ENCODE measurements at places on chromosomes 3 and 15.

- no peak for DNase-seq
Observed at GRCh38 chr3:45858809-45859543, 17.1 kb upstream of the LZTFL1 start.

GRCh38 chr3:149368201-149368673 is 9.2 kb downstream of the TM4SF1 start:
- no peak for DNase-seq

GRCh38 chr3:72820415-72820814 is 27.8 kb downstream of the SHQ1 start:
- DNase-seq = no peak

- no peak for DNase-seq
Observed at GRCh38 chr3:171970301-171970788, 69.0 kb upstream of the FNDC3B start.

DNA sequence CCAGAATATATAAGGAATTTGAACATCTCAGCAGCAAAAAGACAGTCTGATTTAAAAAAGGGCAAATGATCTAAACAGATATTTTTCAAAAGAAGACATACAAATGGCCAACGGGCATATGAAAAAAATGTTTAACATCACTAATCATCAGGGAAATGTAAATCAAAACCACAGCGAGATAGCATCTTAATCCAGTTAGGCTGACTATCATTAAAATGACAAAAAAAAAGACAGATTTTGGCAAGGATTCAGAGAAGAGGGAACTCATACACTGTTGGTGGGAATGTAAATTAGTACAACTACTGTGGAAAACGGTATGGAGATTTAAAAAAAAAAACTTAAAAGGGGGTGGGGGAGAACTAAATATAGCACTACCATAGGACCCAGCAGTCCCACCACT is 47.9 kb downstream of the RNF13 start:
- no peak for DNase-seq

GRCh38 chr3:169615833-169616232 is 47.7 kb downstream of the MECOM start:
- no peak for DNase-seq

GRCh38 chr15:46815765-46816164 is 901.5 kb upstream of the SEMA6D start:
- DNase-seq = no peak

Measured in natural killer cell treated with Interleukin-12 subunit alpha and Interleukin-12 subunit beta and Interleukin-15 and Interleukin-18, amount 100 ng/mL, for 72 hours (primary cell).